ENCODE measurements at places on chromosomes 3 and 15.
A peak's percentile ranks its signal among the peaks of the same experiment; 100 is the strongest.

GRCh38 chr15:63362196-63362595 is 19.4 kb downstream of the CA12 start:
- no peak for DNase-seq

- peak; percentile 18 for DNase-seq
Measured at GRCh38 chr3:42547401-42547945, 34.3 kb downstream of the SEC22C start.

DNA sequence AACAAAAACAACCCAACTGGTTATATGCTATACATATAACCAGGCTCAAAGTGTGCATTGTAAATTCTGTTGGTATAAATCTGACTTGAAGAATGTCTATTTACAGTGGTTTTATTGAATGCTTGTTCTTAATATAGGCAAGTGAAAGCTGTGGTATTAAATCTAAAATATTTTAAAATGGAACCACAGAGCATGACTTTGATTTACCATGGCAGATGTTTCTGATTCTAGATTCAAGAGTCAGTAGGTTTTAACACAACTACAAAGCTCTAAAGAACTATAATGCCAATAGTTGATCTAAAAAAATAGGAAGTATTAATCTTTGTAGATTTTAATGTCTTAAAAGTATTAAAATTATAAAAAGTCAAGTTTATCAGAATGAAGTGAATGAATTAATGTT is 141.9 kb upstream of the PLSCR5 start:
- DNase-seq = no peak

DNA sequence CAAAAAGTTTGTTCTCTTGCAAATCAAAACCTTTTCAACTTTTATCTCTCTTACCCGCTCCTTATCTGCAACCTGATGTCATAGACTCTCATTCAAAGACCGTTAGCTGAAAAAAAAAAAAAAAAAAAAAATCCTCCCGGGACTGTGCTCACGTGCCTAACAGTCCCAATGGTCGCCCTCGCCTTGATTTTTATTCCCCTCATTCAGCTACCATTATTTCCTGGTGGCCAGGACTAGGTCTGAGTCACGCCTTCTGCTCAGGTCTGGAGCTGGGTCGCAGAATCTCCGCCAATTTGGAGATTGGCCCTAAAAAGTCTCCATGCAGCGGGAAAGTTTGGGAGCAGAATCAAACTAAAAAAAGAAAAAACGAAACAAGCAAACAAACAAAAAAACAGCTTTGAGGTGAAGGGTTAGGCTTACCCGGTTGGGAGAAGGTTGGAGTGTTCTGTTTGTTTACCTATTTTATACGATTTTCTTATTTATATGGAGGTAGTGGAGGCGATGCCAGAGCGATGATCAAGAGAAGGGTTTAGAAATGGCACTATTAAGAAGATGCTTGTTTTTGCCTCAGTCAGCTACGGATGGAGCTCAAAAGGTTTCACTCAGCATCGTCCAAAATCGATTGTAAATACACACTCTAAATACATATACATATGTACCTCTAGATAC is 51.1 kb downstream of the ZIC4 start:
- DNase-seq = no peak

GRCh38 chr3:144548346-144548745 is 576.7 kb downstream of the DIPK2A start:
- no peak for DNase-seq

DNA sequence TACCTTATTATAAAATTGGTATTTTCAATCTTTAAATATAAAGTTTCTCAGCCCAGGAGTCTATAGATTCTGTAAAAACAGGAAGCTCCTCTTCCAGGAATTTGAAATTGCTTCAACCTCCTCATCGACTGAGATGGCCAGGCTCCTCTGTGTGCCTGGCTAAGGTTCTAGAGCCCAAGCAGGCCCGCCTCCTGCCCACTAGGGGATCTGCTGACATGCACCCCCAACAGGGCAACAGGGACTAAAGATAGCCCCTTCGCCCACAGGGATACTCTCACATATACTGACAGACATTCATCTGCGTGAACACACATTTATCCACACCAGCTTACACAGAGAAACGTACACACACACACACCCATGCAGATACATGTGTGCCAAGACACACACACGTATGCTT is 183.1 kb upstream of the TLE3 start:
- DNase-seq = no peak

- no peak for DNase-seq
Measured at GRCh38 chr15:56802161-56802560, 68.9 kb upstream of the ZNF280D start.

- DNase-seq = peak; percentile 74
Measured at GRCh38 chr3:169812332-169813235, at the start of the genes LRRC34 and LRRIQ4. Gene LRRC34 (minus strand): TSS chr3:169812904. CDS start chr3:169812548, 356 bp downstream. Gene LRRIQ4 (plus strand): TSS chr3:169812870. CDS start chr3:169821922, 9,052 bp downstream.

DNA sequence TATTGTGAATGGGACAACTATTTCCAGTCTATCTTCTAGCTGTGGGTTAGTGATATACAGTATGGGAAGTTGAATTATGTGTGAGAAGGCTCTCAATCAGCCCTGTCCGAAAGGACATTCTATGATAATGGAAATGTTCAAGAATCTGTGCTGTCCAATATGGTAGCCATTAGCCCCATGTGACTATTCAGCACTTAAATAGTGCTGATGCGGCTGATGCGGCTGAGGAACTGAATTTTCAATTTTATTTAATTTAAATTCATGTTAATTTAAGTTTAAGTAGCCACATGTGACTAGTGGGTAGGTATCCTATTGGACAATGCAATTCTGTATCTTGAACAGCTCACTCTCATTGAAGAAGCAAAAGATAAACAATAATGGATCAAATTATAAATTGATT is 98.5 kb downstream of the MYLK start:
- no peak for DNase-seq

DNA sequence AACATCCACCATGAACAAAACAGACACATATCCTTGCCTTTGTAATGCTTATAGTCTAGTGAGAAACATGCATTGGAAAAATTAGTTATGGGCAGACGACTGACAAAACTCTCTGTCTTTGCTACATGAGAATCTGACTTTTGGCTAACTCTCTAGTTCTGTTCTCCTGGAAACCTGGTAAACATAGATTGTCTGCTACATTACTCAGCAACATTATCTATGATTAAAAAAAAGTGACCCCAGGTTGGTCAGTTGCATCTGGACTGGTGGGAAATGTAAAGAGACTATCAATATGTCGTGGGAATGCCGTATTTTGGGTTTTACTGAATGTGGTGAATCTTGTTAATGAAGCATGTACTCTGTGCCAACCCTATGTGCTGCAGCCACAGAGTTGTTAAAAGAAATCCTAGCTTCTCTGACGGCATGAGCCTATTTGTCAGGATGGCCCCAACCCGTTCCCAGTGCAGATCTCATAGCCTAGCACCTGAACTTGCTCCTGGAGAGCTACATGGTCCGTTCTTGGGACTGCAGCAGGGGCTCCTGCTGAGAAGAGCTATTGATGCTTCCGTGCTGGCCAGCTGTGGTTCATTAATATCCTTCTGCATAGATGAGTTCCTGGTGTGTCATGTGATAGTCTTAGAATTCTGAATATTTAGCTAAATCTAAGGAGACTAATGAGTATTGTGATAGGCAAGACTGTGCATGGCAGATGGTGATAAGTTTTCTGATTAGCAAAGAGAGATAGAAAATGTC is 311.7 kb upstream of the ZNF717 start:
- DNase-seq = no peak

DNA sequence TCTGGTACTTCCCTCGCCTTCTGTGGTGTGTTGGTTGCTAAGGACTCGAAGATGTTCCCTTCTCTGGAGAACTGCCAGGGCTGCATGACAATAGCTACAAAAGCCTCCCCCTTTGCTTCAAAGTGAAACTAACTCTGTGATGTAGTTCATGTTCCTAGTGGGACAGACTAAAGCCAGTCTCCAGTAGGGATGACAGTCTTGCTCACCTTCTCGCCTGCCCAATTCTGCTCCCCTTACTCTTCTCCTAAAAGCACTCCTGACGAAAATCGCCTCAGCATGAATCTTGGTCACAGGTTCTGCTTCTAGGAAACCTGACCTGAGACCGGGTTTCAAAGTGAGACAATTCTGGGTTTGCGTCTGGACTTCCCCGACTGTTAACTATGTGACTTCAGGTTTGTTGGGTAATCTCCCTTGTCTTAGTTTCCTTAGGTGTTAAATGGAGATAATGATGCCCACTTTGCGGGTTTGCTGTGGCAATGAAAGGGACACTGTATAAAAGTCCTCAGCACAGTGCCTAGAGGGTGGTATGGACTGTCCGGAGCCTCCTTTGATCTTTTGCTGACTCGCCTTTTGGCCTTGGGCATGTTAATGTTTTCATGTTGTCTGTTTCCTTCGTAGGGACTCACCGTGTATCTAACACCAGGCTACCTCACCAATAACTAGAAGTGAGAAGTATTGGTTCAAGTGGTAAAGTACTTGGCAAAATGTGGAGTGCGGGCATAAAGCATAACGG is 24.9 kb upstream of the THRB start:
- no peak for DNase-seq

DNA sequence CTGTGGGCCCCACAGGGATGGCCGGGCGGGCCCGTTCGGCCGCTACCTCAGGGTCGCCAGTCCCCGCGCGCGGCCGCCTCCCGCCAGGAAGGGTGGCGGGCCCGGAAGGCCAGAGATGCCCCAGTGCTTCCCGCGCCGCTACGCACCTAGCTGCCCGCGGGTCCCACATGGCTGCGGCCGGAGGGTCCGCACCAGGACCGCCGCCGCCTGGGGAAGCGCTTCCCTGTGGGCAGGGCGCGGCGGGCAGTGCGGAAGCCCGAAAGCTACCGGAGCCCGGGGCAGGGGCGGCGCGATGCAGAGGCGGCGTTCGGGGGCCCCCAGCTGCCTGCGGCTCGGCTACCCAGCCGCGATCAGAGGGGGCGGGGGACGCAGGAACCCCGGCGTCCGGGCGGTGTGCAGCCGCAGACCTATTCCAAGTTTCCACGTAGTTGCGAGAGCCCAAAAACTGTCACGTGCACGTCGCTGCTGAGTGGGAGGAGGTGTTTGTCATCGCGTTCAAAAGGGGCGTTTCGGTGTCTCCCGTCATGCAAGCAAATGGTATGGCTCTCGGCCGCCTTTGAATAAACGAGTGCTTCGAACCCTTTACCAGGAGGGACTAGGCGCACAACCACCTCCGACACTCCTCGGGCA is at the start of gene TRANK1:
TSS of gene TRANK1 (minus strand) at position 414 of the 630 bp plus-strand sequence. CDS start at position 169, 245 bp downstream.
- DNase-seq = no peak

DNA sequence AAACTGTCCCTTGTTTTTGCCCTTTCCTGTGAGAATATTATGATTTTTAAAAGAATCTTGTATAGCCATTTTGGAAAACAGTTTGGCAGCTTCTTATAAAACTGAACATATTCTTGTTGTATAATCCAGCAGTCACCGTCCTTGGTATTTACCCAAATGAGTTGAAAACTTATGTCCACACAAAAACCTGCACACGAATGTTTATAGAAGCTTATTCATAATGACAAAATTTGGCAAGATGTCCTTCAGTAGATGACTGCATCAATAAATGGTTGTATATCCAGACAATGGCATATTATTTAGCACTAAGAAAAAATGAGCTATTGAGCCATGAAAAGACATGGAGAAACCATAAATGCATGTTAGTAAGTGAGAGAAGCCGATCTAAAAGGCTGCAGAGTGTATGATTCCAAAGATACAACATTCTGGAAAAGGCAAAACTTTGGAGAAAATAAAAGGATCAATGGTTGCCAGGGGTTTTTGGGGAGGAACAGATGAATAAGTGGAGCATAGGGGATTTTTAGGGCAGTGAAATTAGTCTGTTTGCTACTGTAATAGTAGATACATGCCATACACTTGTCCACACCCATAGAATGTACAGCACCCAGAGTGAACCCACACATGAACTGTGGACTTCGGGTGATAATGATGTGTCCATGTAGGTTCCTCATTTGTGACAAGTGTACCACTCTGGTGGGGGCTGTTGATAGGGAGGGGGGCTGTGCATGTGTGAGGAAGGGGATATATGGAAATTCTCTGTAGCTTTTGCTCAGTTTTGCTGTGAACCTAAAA is 31.7 kb downstream of the LIMD1 start:
- no peak for DNase-seq

GRCh38 chr3:38116471-38117162 is 20.3 kb downstream of the ACAA1 start:
- no peak for DNase-seq

DNA sequence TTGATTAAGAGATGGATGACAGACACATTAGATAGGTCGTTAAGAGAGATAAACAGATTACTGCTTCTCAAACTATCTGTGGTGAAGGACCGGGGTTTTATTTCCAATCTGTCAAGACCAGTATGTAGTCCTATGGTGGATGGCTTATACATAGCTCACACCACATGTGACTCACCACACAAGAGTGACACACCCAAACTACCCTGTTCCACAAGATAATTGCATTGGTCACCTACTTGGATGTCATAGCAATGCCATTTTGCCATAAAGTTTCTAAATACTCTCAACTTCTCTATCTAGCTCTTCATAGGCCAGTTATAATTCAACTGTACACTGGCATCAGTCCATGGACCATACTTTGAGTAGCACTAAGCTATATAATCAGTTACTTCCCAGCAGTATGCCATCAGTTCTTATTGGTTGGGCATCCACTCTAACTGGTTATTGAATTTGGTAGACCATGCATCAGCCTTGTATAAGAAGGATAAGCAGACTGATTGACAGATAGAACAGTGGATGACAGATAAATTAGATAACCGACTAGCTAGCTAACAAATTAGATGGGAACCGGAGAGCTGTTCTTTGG is 11.6 kb downstream of the WWTR1 start:
- DNase-seq = no peak

- DNase-seq = no peak
Measured at GRCh38 chr15:91152896-91153581, 53.0 kb downstream of the SV2B start.

DNA sequence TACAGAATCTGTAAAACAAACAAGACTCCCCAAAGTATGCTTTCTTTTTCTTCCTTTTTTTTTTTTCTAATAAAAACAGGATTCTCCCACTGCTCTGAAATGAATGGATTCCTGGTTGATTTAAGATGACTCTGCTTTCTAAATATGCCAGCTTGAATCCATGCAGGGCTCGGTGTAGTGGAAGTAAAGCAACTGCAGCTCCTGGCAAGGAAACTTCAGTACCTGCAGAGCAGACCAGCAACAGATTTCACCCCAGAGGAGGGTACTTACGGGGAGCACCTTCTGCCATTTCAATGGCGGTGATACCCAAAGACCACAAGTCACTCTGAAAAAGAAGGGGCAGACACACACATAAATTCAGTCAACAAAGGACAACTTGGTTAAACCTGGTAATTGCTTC is 150.5 kb upstream of the SLC2A2 start:
- DNase-seq = no peak

DNA sequence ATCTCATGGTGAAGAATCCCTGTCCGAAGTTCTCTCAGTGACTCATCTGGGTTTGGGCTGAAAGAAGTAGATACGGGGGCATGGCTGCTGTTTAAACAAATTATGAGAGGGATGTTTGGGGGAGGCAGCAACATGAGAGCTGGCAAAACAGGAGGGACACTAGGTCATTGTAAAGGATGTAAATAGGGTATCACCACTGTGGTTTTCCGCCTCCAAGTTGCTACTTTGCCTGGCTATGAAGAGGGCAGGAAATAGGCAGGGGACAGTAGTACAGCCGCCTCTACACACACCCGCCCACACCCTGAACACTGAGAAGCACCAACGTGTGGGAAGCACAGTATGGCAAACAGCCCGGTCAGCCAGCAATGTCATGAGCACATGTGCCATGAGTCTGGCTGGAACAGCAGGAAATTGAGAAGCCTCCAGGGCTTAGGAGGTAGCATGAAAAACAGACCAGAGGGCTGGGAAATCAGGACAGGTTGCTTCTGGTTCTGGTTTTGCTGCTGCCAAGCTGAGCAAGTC is 17.1 kb downstream of the HEXA start:
- DNase-seq = no peak

- DNase-seq = no peak
Measured at GRCh38 chr15:62781081-62781497, 261.5 kb upstream of the TPM1 start.

GRCh38 chr3:135966962-135967274 is 1.4 kb downstream of the PPP2R3A start:
- no peak for DNase-seq

- DNase-seq = no peak
Measured at GRCh38 chr3:183215591-183216202, 37.4 kb upstream of the B3GNT5 start.

Data from HS-5 (cell line).